ENCODE measurements at places on chromosomes 1 and 21.

DNA sequence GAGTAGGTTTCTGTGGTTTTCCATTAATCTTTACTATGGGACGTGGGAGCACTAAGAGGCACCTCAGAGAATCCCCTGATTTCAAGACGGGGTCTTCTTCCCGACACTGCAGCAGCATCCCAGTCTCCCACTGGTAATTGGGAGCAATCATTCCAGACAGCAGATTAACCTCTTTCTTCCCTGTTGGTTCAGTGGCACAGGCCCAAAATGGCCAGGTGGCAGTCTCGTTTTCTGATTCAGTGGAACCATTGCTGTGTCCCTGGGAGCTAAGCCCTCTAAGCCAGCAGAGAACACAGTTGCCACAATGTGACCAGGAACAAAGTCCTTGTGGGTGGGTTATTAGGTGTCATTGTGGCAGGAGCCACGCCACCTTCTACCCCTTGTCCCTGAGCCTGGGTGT, 342.1 kb downstream of the MATN1 start:
- DNase-seq: no peak

DNA sequence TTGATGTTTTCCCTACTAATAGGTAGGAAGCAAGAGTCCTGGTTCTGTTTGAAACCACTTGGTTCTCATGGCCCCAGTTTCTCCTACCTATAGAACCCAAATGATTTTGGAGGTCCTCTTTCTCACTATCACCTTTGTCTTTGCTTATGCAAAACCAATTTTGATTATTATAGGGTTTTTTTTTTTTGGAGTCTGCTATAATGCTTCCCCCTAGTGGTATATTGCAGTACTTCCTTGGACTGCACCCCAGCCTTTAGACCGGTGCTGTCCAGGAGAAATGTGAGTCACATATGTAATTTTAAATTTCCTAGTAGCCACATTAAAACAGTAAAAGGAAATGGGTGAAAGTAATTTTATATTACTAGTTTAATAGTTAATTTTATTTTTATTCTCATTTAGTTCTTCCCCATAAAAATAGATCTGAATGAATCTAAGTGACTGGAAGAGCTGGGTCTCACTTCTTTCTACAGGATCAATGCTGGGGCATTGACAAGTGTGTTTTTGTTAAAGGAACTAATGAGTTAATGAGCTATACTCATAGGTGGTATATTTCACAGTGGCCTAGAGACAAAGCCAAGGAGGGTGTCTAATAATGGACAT, 10.6 kb downstream of the FCMR start:
- DNase-seq: no peak

DNA sequence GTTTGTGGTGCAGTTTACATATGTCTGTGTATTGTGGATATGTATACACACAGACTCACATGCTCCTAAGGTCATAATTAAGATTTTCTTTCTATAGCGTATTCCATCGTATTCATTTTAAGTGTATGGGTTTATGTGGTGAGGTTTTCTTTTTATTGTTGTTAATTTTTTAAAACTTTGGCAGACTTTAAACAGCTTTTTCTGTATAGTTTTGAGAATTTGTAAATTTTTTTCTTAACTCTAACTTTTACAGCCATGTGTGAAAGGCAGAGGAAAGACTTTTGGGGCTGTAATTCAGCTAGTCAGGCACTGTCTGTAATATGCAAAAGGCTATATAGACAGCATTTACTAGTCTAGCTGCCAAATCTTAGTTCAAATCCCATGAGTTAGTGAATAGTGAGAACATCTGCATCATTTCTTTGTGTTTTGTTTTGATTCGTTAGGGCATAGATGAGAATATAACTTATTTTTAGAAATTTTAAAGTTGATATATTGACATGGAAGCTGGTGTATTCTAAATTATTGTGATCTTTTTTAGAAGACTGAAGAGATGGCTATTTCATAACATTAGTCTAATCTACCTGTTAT, 2.3 kb downstream of the MAGI3 start:
- DNase-seq: no peak

DNA sequence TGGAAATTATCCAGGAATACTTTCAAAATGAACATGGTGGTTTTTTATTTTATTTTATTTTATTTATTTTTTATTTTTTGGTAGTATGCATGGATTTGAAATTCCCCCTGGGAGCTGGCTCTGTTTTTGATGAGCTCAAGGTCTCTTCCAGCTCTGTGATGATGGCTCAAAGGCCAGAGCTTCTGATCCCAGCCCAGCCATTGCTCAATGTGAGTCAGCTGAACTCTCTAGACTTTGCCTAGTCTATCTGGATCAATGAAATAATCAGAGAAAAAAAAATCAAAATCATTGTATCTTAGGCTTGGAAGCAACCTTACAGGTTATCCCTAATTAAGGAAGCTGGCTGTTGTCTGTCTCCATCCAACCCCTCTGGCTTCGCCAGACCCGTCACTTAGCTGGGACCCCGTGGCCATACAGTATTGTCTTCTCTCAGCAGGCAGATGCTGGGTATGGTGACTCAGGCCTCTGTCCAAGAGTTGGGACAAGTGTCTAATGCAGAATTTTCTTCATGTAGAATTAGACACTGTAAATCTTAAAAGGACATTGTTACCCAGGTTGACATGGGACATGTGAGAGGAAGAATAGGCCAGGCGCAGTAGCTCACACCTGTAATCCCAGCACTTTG, 90.2 kb upstream of the LPGAT1 start:
- no peak for DNase-seq

DNA sequence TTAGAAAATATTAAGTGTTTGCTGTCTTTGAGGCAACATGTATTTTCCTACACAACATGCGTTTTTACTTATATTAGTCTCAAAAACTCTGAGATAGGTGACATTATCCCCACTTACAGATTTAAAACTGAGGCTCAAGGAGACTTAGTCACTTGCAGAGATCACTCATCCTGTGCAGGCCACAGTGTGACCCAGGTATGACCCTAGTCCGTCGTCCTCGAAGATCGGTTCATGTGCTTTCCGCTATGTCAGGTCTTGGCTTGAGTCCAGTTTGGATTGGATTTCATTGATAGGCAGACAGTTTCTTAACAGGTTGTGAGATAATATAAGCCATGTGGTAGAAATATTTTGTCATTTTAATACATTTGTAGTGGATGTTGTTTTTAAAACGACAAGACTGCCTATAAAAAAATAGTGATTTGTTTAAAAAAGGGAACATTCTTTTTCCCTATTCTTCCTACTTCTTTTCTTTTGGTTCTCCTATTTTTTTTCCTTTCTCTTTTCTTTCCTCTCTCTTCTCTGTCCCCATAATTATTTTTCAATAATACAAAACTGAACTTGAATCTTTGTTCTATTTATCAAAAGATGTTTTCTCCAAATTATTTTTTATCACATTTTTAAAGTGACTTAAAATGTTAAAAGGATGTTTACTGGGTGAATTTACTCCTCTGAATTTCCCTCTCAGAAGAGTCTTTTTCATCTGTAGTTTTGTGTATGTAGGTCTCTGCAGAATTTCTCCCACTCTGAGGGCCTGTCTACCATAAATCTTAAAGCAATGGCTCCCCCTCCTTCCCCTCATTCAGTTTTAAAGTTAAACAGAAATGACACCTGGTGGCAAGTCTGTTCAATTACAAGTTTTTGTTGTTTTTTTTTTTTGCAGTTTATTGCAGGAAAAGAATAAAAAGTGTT, 81.8 kb downstream of the PHTF1 start:
- no peak for DNase-seq

GRCh38 chr1:243726806-243727502, 123.1 kb downstream of the AKT3 start:
- no peak for DNase-seq

GRCh38 chr1:23799570-23800399, 769 bp downstream of the GALE start:
- DNase-seq: no peak

GRCh38 chr1:47184822-47185677, 4.8 kb downstream of the PDZK1IP1 start:
- no peak for DNase-seq

DNA sequence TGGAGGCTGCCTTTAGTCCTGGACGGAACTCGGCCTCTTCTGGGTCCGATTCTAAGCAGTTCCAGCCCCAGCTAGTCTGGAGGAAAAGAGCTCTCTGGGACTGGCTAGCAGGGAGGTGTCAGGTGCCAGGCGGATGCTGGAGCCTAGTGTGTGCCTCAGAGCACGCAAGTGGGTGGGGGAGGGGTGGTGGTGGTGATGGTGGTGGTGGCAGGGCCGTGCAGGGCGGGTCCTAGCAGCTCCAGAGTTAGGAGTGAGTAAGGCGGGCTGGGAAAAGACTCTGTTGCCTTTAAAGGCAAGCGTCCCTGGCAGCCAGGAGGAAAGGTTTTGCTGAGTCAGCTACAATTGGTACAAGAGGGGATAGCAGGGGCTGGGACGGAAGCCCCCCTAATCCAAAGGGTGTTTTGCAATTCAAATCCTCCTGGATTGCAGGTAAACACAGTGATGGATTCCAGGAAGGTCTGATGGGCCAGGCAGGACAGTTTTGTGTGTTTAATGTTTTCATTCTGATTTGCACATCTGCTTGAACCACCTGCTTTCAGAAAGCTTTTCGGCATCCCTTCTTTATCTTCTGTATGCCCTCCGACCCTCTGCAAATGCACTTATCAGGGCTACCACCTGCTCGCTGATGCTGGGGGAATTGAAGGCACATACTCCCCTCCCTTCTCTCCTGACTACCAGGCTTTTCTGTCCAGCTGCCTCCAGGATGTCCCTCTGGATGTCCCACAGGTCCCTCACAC, 4.1 kb upstream of the SLC2A1 start:
- no peak for DNase-seq

Data from stimulated activated CD8-positive, alpha-beta memory T cell treated with anti-CD3 and anti-CD28 coated beads, Interleukin-15, amount 100 ng/mL, for 1 hour (primary cell).